ENCODE measurements at places on chromosomes 4 and X.

- DNase-seq, result no peak
Measured at GRCh38 chrX:110043506-110043905, 40.6 kb downstream of the TMEM164 start.

GRCh38 chr4:61934198-61934597, 734.1 kb downstream of the ADGRL3 start:
- no peak for DNase-seq

DNA sequence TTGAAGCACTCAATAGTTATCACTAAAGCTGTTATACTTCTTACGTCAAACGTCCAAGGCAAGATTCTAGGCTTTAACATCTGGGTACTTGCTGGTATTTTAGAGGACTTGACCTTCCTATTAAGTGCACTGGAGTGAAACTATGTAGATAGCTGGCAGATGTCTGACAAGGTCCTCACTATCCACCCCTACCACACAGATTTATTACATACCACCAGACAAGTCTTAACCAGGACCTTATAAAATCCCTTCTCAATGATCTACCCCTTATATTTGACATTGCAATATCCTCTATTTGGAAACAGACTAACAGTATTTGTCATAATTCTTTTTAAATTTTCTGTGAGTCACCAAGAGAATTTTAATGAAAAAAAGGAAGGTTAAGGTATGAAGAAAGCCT, 78.8 kb downstream of the PDGFC start:
- no peak for DNase-seq

- DNase-seq, result no peak
Measured at GRCh38 chr4:91936311-91936710, 367.5 kb upstream of the GRID2 start.

DNA sequence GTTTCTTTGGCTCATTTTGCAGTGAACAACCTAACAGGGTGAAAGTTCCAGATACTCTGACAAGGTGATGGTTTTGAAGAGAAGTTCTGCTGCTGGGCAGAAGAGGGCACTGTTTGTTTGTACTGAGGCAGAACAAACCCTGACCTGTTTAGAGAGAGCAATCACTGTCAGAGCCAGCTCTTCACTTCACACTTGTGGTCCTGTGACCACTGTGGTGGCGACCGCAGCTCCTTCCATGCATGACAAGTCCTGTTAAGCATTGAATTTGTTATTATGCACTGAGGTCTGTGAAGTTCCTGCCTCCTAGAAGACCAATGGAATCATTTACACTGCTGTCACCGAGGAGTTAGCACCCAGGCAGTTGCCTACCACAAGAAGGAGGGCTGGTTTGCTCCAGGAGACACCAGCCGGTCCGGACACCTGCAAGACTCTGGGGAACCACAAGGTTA, 86.6 kb downstream of the ZNF330 start:
- DNase-seq, result peak; percentile 15

- no peak for DNase-seq
Measured at GRCh38 chr4:40190880-40191815, 5.7 kb upstream of the RHOH start.

GRCh38 chr4:54433686-54434085, 204.6 kb downstream of the PDGFRA start:
- DNase-seq, result no peak

GRCh38 chrX:136228839-136229207, 22.4 kb downstream of the MAP7D3 start:
- DNase-seq, result no peak

DNA sequence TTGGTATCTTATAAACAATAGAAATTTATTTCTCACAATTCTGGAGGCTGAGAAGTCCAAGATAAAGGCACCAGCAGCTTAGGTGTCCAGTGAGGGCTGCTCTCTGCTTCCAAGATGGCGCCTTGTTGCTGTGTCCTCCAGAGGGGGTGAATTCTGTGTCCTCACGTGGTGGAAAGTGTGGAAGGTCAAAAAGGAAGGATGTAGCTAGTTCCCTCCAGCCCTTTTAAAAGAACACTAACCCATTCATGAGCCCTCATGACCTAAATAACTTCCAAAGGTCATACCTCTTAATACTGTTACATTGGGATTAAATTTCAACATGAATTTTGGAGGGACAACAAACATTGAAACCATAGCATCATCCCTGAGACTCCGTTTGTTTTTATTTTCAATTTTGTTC, 48.8 kb downstream of the ZNF81 start:
- no peak for DNase-seq

GRCh38 chr4:45467157-45467556, 656.7 kb downstream of the GABRG1 start:
- DNase-seq, result no peak

Data from stimulated activated CD4-positive, alpha-beta T cell treated with anti-CD3 and anti-CD28 coated beads, Interleukin-2, amount 100 ng/mL, for 4 hours (primary cell).